ENCODE measurements at places on chromosomes 7 and 10. TPM values are rescaled to one million over a fixed set of nuclear protein-coding genes. Genes with fewer than 3 reads are reported as not detected.

The PTF1A gene
- total RNA-seq, result not detected

The JCAD gene
- 74.7 TPM for total RNA-seq

- peak; percentile 80 for DNase-seq
Measured at GRCh38 chr10:61750943-61751471, 88.3 kb downstream of the CABCOCO1 start.

GRCh38 chr7:138374119-138374693, 85.9 kb upstream of the TRIM24 start:
- DNase-seq, result no peak

DNA sequence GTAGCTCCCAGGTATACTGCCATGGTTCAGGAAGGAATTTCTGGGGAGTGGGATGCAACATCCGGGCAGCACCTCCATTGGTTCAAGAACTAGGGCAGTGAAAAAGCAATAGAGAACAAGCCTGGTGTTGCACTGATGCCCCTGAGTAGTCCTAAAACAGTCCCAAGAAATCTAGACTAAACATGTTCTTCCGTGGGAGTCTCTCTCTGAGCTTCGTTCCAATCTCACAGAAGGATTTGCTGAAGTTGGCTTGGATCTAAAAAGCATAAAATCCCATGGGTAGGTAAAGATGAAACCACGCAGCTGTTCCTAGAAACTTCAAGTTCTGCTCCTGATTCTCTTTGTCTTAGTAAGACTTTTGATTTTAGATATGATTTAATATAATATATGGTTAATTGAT, 154.5 kb downstream of the PLXDC2 start:
- DNase-seq, result no peak

The OR2A5 gene
- total RNA-seq, result not detected

DNA sequence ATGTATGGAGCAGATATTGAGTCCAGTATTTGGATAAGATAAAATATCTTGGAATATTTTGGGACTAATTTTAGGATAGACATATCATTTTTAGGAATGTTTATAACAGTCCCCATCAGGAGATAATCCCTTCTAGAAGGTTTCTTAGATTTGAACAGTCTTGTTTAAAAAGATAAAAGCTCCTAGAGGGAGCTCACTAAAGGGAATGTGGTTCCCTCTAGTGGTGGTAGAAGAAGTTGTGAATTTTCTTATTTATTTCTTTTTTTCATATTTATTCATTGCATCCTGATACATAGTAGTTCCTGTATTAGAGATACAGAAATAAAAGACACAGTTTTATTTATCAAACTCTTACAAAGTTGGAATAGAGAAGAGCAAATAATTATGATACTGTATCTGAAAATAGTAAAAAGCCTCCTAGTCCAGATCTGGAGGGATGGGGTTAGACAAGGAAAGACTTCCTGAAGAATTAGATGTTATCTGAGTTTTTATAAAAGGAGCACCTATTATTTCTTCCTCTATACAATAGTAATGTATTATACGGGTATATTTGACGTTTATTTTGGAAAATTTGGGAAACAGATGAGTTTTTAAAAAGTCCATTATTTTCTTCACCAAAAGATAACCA, 24.5 kb upstream of the KLF14 start:
- peak; percentile 70 for DNase-seq

- DNase-seq, result no peak
Measured at GRCh38 chr7:151384776-151385625, 24.8 kb downstream of the WDR86 start.

GRCh38 chr7:74365322-74366022, 76.3 kb downstream of the CLIP2 start:
- peak; percentile 65 for DNase-seq

The FANK1 gene
- 0.65 TPM for total RNA-seq

The HOXA6 gene
- total RNA-seq, result 8.6 TPM

The METTL27 gene
- total RNA-seq, result 0.70 TPM

The PNLIPRP3 gene
- total RNA-seq, result not detected

DNA sequence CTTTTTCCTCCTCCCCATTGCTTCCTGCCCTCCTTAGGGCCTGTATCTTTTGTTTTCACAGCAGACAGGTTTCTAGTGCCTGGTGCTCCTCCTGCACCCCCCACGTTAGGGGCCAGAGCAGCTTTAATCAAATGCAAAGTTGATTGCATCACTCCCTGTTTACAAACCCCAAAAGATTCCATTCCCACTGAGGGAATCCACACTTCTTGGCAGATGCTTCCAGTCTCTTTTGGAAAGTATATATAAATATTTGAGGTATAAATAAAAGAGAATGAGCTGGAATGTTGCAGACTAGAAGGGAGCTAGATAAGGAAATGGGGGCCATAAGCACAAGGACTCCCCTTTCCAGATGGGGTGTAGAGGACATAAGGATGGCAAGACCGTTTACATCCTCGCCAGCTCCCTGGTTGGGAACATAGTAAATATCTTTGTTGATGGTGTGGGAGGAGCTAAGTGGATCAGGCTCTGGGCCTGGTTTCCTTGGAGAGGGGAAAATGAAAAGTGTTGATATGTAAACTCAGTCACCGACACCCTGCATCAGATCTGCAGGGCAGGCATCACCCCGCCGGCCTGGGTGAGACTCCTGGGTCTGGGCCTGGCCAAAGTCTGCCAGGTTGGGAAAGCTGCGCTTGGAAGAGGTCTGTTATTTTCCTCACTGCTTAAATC, 6.2 kb downstream of the RARRES2 start:
- no peak for DNase-seq

DNA sequence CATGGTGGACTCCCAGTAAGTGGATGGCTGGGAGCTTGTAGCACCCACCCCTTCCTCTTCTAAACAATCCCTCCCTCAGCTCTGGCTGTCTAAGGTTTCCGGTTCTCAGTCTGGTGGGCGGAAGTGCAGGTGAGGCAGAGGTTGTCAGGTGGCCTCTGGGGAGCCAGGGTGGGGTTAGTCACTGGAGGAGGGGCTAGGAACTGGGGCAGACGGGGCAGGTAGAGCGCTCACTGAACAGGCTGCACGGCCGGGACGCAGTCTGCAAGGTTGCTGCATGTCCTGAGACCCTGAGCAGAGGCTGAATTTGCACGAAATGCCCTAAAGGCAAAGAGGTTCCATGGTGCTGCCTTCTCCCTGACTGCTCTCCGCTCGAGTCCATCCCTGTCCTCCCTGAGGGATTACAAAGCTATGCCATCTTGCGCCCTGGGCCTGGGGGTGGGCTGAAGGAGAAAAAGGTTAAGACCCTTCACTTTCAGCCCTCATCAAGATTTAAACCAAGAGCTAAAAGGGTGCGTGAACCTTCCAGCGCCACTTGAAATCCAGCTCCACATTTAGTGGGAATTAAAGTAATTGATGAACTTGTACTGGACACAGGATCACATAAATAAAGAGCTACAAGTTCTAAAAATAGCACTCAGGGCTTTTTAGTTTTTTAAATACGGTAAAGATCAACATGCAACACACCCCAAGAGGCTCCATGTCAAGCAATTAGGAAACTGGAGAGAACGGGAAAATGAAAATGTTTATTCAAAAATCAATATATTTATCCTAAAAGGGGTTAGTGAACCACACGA, 62.3 kb upstream of the CTBP2 start:
- DNase-seq, result no peak

- DNase-seq, result no peak
Measured at GRCh38 chr10:44114441-44114840, 270.5 kb downstream of the CXCL12 start.

DNA sequence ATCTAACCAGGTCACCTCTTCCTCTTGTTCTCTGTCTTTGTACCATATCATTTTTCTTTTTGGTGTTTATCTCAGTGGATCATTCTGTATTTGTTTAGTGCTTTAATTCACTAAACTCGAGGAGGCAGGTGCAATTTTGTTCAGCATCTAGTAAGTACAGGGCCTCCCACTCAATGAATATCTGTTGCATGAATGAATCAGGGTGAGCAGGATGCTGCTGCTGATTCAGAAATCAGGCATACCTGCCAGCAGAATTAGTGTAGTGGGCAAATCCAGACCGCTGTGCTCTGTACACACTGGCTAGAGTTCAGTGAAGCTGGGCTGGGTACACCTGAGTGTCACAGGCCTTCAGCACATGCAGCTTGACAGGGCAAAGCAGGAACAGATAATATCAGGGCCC, 511.9 kb downstream of the SUGCT start:
- DNase-seq, result no peak

DNA sequence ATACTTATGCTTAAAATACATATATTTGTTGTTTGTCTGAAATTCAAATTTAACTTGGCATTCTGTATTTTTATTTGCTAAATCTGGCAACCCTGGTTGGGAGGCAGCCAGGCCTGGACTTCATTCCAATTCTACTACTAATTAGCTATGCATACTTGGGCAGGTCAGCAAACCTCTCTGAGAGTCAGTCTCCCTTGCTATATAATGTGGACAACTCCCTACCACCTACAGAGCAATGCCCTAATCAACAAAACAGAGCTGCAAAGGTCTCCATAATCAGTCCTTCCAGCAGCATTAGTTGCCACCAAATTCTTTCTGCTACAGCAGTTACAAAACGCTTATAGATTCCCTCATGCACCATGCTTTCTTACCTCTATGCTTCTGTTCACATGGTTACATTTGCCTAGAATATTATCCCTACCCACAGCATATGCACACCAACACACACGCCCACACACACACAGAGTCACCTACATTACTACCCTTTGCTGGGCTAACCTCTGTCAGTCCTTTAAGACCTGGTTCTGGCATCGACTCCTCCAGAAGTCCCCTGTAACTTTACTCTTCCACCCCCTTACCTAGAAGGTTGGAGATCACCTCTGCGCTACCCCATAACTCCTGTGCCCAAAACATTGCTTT, 188.7 kb downstream of the FGFR2 start:
- DNase-seq, result no peak

The LAMB4 gene
- 0.23 TPM for total RNA-seq

GRCh38 chr7:16652240-16652583, 6.2 kb downstream of the BZW2 start:
- DNase-seq, result no peak

- DNase-seq, result peak; percentile 53
Measured at GRCh38 chr10:22573820-22574569, 140.4 kb downstream of the PIP4K2A start.

The OPALIN gene
- not detected for total RNA-seq

The TRIM8 gene
- total RNA-seq, result 124 TPM

DNA sequence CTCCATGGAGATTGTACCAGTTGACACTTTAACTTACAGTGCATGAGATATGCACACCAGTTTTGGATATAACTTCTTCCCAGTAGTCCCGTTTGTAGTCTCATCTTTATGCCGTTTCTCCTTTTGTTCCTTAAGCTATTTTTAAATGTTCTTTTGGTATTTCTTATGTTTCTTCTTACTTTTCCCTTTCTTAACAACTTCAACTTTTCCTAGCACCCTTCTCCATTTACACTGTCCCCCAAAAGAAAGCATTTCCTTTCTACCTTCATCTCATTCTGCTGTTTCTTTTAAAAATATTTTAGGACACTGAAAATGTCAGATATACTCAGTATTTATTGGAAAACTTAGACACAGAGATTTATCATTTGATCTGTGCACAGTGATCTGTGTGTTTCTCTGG, 1.5 kb downstream of the PSMC2 start:
- DNase-seq, result peak; percentile 2

DNA sequence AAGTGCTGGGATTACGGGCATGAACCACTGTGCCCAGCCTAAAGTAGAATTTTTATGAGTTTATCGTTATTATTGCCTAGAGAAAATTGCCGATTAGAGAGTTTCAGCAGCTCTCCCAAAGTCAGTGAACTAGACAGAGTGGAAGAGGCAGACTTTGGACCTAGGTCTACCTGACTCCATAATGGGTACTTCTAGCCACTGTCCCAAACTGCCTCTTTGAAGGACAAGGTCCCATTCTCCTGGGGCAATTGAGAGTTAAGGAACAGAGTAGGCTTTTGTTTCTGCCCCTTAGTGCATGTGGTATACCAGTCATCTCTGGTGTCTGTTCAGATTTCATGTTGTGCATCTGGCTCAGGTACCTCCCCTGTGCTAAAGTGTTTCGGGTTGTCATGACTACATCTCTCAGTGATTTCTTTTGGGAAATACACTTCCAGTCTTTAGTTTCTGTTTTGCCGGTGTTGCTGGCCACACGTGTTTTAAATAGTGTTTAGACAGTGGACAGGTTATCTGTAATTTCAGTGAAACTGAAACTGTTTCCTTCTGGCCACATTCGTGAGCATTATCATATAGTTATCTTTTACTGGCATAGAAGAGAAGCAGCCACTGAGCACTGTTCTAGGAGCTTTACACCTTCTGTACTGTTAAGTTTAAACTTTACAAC, 4.7 kb downstream of the TMEM236 start:
- peak; percentile 41 for DNase-seq

The AEBP1 gene
- 12.9 TPM for total RNA-seq

The NEUROG3 gene
- total RNA-seq, result not detected

The TAS2R41 gene
- not detected for total RNA-seq

The ANXA7 gene
- total RNA-seq, result 100 TPM

GRCh38 chr7:6489612-6490011, 41.9 kb upstream of the DAGLB start:
- no peak for DNase-seq

DNA sequence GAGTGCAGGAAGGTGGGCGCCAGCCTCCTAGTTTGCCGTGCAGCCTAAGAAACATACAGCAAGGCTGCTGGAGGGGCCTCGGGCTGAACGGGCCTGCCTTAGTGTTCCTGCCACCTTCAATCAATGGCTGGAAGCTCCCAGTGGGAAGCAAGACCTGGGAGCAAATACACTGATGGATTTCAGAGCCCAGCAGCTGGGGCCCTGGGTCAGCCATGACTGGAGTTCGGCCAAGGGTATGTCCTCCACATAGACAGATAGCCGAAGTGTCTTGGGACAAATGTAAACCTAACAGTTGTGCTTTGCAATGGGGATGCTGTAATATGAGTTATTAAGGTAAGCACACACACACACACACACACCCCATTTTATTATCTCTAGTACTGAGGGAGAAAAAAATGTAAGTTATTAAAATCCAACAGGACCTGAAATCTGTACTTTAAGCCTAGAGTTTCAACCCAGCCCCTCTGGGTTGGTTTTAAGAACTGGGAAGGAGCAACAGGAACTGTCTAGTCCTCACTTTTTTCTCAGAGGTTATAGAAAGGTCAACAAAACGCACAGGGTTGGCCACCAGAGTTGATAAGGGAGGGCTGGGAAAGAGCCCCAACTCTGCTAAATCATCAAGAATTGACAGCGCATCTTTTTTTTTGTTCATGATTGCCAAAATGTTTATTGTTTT, 50.0 kb upstream of the CELF2 start:
- no peak for DNase-seq

The LRGUK gene
- 0.05 TPM for total RNA-seq

GRCh38 chr7:25753837-25754236, 398.2 kb upstream of the NFE2L3 start:
- no peak for DNase-seq

GRCh38 chr10:87661861-87662785, 2.4 kb downstream of the PAPSS2 start:
- peak; percentile 42 for DNase-seq
